ENCODE measurements at places on chromosomes 11 and 22. TPM values are rescaled to one million over a fixed set of nuclear protein-coding genes. Genes with fewer than 3 reads are reported as not detected.

DNA sequence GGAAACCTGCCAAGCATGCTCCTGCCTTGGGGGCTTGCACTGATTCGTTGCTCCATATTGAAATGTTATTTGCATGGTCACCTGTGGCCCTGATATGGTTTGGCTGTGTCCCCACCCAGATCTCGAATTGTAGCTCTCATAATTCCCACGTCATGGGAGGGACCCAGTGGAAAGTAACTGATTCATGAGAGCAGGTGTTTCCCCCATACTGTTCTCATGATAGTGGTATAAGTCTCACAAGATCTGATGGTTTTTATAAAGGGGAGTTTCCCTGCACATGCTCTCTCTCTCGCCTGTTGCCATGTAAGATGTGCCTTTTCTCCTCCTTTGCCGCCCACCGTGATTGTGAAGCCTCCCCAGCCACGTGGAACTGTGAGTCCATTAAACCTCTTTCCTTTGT lies 402.4 kb downstream of the ETS1 start:
- H3K27ac ChIP-seq: no peak overlapping the region
- peaks cover 11% of the 10 kb centered on the region for H3K4me1 ChIP-seq
- H3K27me3 ChIP-seq: no peaks in the 10 kb centered on the region
- H3K36me3 ChIP-seq: peaks cover 13% of the 10 kb centered on the region

DNA sequence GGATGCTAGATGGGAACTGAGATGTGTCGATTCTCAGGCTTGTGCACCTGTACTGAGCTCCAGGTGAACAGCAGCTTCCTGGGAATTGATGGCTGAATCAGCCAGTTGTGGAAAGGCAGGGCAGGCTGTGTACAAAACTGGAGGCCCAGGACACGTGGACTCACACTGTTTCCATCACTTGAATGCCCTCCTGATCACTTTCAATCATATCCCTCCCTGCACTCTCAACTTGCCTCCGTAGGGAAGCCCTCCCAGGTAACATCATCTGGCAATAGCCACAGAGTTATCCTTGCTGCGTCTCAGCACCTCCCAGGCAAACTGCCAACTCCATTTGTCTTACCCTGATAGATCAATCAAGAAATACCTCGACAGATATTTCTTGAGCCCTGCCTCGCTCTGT lies 10.1 kb downstream of the FAM83F start:
- H3K4me3 ChIP-seq: no peak overlapping the region
- H3K27me3 ChIP-seq: peaks cover 10% of the 10 kb centered on the region
- no peaks in the 10 kb centered on the region for H3K36me3 ChIP-seq
- no peak for DNase-seq
- no peak overlapping the region for H3K27ac ChIP-seq

DNA sequence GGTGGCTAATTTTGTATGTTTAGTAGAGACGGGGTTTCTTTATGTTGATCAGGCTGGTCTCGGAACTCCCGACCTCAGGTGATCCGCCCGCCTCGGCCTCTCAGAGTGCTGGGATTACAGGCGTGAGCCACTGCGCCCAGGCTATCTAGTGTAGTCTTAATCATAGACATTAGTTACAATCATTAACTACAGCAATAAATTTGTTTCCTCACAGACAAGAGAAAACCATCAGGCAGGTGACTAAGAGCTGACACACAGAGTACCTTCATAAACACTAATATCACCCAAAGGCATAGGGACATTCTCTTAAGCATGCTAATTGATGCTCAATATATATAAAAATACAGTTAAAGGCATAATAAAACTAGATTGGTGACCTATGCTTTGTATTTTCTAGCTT lies 19.4 kb downstream of the SDHD start:
- DNase-seq: no peak
- no peaks in the 10 kb centered on the region for H3K36me3 ChIP-seq
- no peaks in the 10 kb centered on the region for H3K4me1 ChIP-seq
- no peak overlapping the region for H3K4me3 ChIP-seq
- no peak overlapping the region for H3K27ac ChIP-seq

DNA sequence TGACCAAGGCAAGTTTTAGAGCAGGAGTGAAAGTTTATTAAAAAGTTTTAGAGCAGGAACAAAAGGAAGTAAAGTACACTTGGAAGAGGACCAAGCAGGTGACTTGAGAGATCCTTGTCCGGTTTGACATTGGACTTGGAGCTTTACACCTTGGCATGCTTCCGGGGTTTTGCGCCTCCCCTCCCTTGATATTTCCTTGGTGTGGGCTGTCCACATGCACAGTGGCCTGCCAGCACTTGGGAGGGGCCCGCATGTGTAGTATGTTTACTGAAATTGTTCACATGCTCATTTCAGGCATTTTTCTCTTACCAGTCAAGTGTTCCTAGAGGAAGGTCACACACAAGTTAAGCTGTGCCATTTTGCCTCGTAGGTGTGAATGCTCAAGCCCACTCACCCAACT lies 19.0 kb upstream of the THRSP start:
- DNase-seq: no peak
- peaks cover 17% of the 10 kb centered on the region for H3K4me1 ChIP-seq
- no peaks in the 10 kb centered on the region for H3K27me3 ChIP-seq
- no peak overlapping the region for H3K27ac ChIP-seq
- H3K4me3 ChIP-seq: no peak overlapping the region

DNA sequence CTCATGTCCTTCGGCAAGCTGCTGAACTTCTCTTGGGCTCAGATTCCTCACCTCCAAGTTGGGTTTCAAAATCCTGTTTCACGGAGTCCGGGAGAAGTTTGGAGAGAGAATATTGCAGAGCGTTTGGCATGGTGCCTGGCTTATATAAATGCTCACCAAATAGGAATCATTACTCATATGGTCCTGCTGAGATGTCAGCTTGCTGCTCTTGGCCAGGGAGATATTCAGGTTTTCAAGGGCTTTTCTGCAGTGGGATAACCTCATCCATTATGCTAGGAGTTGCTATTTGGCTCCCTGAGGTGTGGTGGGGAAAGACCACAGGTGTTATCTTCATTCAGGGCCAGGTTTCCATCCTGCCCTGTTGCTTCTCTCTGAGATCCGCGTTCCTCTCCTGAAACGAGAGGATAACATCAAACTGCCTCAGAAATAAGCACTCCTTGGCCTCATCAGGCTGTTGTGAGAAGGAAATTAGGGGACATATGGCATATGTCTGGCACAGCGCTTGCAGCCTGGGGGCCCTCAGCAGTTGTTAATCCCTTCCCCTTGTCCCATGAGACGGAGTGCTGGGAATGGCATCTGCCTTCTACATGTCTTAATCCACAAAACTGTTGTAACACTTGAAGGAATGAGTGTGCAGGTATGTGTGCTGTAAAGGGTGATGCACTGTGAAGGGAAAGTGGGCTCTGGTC lies 29.9 kb upstream of the ACER3 start:
- H3K4me1 ChIP-seq: peaks cover under 1% of the 10 kb centered on the region
- H3K27me3 ChIP-seq: peaks cover 3% of the 10 kb centered on the region
- H3K27ac ChIP-seq: no peak overlapping the region
- no peak for DNase-seq
- H3K36me3 ChIP-seq: no peaks in the 10 kb centered on the region
- no peak overlapping the region for H3K4me3 ChIP-seq

GRCh38 chr11:91023731-91024130 lies 800.9 kb upstream of the CHORDC1 start:
- no peak for DNase-seq
- H3K4me3 ChIP-seq: no peak overlapping the region
- H3K4me1 ChIP-seq: no peaks in the 10 kb centered on the region
- H3K36me3 ChIP-seq: no peaks in the 10 kb centered on the region

DNA sequence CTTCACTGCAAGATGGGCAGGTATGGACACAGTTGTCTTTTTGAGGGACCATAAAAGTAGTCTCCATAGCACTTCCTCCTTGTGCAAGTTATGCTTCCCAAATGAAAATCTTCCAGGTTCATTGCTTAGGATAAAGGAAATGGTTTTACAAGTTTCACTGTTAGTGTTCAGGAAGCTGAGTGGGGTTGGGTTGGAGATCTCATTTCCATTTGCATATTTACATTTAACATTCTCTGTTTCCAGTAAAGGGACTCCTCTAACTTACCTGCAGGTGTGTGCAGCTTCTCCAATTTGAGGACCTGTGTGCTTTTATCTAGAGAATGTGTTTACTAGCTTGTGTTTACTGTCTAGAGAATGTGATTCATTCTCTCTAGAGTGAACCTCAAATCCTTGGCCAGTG lies 141.3 kb upstream of the POU2AF2 start:
- H3K27ac ChIP-seq: no peak overlapping the region
- no peak overlapping the region for H3K4me3 ChIP-seq
- peaks cover 3% of the 10 kb centered on the region for H3K27me3 ChIP-seq
- H3K36me3 ChIP-seq: no peaks in the 10 kb centered on the region
- no peak for DNase-seq

GRCh38 chr22:30909306-30909705 lies 59.3 kb downstream of the MORC2 start:
- peaks cover 7% of the 10 kb centered on the region for H3K36me3 ChIP-seq
- no peak for DNase-seq
- H3K27me3 ChIP-seq: no peaks in the 10 kb centered on the region
- no peak overlapping the region for H3K4me3 ChIP-seq

DNA sequence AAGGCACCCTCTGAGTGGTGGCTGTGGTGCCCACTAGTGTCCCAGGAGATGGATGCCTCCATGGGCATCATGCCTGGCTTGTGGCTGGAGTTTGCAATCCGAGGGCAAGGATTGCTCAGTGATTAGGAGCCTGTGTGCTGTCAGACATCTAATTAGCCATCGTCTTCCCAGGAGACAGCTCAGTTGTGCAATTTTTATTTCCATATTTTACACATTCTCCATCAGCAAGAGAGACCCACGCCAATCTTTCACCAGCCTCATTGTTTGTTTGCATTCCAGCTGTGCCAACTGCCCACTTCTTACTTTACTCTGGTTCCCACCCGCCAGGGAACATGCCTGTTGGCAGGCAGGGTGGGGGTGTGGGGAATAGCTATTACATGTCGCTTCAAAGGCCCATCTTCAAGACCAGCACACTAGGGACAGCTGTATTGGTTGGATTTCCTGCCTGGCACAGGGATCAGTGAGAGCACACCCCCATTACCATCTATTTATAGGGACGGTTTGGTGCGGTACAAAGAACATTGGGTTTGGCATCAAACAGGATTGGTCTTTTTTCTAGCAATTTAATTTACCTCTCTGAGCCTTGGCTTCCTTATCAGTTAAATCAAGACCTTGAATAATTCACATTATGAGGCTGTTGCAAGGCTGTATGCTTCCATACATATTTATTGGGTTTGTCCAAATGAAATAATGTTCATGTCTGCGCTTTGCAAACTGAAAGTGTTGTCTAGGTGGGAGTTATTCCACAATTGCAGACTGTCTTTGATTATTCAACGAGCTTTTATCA lies 80.7 kb upstream of the NAV2 start:
- H3K36me3 ChIP-seq: no peaks in the 10 kb centered on the region
- no peak overlapping the region for H3K27ac ChIP-seq
- DNase-seq: no peak
- no peaks in the 10 kb centered on the region for H3K4me1 ChIP-seq

DNA sequence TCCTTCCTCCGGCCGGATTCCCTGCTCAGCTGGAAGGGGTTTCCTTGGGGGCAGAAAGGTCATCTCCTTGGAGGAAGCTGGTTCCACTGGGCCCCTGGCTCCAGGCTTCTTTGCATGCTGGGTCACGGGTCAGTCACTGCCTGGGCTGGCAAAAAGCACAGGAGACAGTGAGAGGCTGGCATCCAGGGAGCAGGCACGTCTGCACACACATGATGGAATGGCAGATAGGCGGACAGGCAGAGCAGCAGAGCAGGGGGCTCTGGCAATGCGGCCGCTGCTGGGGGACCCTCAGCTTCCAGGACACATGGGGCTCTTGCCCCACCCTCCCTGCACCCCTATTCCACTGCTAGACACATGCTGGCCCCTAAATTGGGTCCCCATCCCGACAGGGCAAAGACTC lies 40.4 kb downstream of the C11orf58 start:
- H3K4me3 ChIP-seq: no peak overlapping the region
- no peaks in the 10 kb centered on the region for H3K27me3 ChIP-seq
- H3K36me3 ChIP-seq: no peaks in the 10 kb centered on the region
- no peak overlapping the region for H3K27ac ChIP-seq

GRCh38 chr22:31637891-31638618 lies 24.0 kb downstream of the PISD start:
- peaks cover 3% of the 10 kb centered on the region for H3K36me3 ChIP-seq
- no peak for DNase-seq
- H3K27me3 ChIP-seq: no peaks in the 10 kb centered on the region
- no peak overlapping the region for H3K4me3 ChIP-seq

DNA sequence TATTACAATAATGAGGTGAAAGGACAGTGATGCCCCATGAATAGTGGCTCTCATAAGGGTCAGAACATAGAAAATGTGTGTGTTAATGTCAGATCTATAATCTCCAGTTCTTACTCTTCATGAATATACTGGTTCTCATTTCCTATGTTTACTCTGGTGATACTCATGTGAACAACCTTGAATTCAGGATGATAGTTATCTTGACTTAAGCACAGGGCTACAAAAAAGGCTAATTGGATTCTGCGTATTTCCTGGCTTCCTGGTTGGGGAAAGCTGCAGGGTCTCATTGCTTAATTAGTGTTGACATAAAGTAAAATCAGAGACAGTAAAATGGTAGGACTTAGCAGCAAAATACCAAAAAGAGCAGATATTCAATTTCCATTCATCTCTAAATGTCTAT lies 1316.8 kb upstream of the RAG2 start:
- no peaks in the 10 kb centered on the region for H3K4me1 ChIP-seq
- no peak overlapping the region for H3K4me3 ChIP-seq
- no peak overlapping the region for H3K27ac ChIP-seq
- no peaks in the 10 kb centered on the region for H3K36me3 ChIP-seq

GRCh38 chr11:3001496-3001895 lies 9.4 kb upstream of the NAP1L4 start:
- H3K27ac ChIP-seq: no peak overlapping the region
- peaks cover 3% of the 10 kb centered on the region for H3K4me1 ChIP-seq
- H3K27me3 ChIP-seq: no peaks in the 10 kb centered on the region
- peaks cover 46% of the 10 kb centered on the region for H3K36me3 ChIP-seq
- DNase-seq: no peak

MMP13 gene
- total RNA-seq: not detected

PHETA2 gene
- 2.7 TPM for total RNA-seq

PRODH gene
- total RNA-seq: not detected

TBX1 gene
- total RNA-seq: not detected

HORMAD2 gene
- total RNA-seq: not detected

BEST1 gene
- 0.41 TPM for total RNA-seq

H19 gene
- not detected for total RNA-seq

TBX10 gene
- not detected for total RNA-seq

CCDC88B gene
- total RNA-seq: 74.5 TPM
